ENCODE measurements at places on chromosomes 3 and 15.

DNA sequence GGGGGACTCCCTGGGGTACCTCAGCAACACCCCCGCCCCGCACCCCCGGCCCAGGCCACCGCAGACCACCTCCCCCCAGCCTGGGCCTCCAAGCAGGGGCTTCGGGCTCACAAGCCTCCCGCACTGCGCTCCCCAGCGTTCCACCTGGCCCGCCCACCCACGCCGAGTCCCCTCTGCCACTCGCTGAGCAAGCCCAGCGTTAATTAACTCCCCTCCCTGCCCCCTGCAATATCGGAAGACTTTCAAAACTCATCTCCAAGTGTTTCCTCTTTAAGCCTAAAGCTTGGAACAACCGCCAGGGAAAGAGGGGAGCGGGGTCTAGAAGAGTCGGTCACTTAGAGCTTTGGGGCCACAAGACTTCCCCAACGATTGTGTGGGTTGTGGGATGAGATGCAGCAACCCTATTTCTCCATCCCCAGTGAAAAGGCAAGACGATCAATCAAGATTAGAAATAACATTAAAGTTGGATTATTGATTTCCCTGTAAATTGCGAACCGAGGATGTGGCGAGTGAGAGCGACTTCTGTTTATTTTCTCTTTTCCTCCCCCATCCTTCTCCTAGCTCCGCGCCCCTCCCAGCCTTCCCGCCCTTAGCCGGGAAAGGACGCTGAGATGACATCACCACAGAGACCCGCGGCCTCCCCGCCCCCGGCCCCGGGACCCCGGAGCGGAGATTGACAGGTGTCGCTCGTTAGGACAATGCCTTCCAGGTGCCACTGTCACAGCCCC is 30.2 kb downstream of the NR2F2 start:
- no peak for DNase-seq

DNA sequence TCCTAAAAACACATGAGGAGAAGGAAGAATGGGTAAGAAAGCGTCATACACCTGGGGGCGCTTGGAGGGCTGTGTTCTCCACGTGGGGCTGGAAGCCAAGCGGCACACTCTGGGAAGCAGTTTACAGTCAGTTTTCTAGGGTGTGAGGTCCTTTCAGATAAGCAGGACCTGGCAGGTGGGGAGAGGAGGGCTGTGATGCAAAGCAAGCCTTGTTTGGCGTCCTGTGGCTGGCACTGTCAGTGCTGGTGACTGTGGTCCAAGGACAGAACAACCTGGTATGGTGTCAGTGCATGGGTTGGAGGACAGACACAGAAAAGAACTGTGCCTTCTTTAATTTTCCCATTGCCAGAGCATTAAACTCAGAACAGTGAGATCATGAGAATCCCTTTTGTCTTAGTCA is 260.7 kb upstream of the NR2E3 start:
- no peak for DNase-seq

DNA sequence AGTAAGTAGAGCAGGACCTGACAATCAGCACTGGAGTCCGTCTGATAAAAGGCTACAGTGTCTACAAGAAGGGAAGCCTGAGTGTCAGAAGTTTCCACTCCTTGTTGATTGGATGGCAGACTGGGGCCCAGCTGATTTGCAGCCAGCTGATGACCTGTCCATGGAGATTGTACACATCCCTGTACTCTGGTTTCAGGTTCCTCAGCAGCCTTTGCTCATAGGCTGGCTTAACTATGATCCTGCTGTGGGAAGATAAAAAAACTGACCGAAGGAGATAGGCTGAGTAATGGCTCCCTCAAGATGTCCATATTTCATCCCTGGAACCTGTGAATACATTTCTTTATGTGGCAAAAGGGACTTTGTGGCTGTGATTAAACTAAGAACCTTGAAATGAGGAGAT is 11.7 kb upstream of the LACTB start:
- DNase-seq: no peak

- no peak for DNase-seq
These were observed 747.9 kb upstream of the CCDC54 start for GRCh38 chr3:106629215-106629832.

DNA sequence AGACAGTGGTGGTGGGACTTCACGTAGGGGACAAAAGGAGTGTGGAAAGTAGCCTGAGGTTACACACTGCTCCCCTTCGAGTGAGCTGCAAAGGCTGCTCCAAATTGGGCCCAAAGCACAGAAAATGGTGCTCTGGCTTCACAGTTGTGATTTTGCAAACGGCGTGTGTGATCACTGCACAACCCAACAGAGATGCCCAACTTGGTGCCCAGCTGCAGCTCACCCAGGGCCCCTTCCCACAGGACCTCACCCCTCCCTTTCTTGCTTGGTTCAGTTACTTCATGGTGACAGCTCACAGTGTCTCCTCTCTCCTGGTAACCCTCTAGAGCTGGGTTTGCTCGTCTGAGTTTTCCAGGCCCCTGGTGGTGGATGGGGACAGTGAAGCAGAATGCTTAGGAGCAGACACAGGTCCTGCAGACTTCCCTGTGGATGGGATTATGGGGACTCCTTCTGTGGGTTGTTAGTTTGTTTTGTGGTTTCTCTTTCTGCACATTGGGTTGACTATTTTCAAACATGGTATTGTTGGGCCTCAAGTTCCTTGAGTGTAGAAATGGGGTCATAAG is 98.3 kb downstream of the TOP2B start:
- no peak for DNase-seq

DNA sequence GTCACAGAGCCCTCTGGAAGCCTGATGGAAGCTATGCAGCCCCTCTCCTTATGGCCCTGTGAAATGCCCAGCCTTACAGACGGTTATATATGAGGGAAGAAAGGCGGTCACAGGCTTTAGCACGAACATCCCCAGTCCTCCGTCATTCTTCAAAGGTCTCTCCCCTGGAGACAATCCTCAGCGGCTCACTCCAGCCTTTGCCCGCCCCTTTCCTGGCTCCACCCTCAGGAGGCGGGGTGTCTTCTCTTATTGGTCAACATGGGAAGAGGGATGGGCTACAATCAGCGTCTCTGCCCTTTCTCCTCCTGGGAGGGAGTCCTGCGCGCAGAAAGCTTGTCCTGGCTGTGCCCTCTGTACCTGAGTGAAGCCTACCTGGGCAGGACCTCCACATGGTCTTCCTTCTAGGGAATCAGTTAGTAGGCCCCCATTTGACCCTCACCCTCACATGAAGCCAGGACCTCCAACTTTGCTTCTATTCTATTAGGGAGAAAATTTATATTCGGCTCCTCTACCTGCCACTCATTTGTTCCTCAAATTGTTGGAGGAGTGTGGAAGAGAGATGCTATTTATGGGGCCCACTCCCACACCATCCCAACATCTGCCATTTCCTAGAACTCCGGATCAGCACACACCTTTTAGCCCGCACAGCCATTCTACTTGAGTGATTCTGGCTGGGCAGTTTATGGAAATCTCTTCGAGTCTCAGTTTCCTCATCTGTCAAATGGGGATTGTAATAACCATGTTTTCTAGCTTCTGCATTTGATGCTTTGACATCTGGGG is 112.9 kb upstream of the SLC6A11 start:
- DNase-seq: no peak

GRCh38 chr3:26525013-26525412 is 97.6 kb upstream of the LRRC3B start:
- DNase-seq: no peak
